ENCODE measurements at places on chromosomes 7 and 10.

- no peak for DNase-seq
Measured at GRCh38 chr10:86344281-86344680, 22.3 kb downstream of the GRID1 start.

GRCh38 chr10:124235232-124235631, 141.8 kb upstream of the CHST15 start:
- DNase-seq, result no peak

GRCh38 chr10:65570143-65571010, 1355.5 kb upstream of the LRRTM3 start:
- no peak for DNase-seq

GRCh38 chr10:130339091-130339490, 202.9 kb downstream of the GLRX3 start:
- DNase-seq, result no peak

All from activated CD4-positive, CD25-positive, alpha-beta regulatory T cell treated with anti-CD3 and anti-CD28 coated beads, Interleukin-2, amount 50 U/mL, for 16 hours (primary cell).